ENCODE measurements at places on chromosomes 2 and 18.

DNA sequence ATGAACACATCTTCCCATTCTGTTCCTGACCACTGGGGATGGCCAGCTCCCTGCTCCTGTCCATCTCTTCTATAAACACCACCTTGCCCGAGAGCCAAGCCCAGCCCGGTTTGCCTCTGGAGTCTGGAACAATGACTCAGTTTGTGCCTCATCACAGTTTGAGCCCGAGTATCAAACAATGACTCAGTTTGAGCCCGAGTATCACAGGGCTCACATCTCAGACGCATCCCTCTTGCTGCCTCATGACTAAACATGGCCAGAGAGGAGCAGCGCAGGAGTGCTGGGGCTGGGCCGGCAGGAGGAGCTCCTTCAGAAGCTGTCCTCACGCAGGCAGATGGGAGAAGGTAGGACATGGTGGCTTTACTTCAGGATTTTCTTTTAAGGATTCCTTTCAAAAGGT is 68.7 kb downstream of the PXDN start:
- DNase-seq: no peak

DNA sequence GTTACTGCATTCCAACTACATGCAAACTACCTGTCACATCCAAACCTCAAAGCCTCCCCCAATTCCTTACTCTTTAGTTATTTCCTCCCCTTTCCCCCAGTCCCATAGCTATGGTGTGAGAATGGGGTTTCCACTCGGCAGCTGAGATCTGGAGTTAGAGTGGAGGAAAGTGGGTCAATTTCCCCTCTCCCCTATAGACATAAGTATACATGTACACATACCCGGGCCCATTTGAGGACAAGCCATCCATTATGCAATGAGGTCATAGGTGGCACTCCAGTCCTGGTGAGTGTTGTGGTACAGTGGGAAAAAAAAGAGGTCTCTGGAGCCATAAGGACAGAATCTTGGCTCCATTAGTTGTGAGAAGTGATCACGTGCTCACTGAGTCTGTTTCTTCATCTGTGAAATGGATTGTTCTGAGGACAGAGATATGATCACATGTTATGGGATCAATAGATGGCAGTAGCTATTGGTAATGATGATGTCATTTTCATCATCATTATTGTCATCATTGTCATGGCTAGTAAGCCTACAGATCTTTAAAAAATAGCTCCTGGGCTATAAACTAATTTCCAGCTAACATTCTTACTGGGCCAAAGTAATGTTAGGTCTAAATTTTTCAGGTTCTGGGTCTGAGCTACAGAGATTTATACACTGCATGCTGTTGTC is 119.0 kb downstream of the BCL2L11 start:
- no peak for DNase-seq

GRCh38 chr2:157523270-157524247 is 79.7 kb upstream of the CYTIP start:
- DNase-seq: no peak

DNA sequence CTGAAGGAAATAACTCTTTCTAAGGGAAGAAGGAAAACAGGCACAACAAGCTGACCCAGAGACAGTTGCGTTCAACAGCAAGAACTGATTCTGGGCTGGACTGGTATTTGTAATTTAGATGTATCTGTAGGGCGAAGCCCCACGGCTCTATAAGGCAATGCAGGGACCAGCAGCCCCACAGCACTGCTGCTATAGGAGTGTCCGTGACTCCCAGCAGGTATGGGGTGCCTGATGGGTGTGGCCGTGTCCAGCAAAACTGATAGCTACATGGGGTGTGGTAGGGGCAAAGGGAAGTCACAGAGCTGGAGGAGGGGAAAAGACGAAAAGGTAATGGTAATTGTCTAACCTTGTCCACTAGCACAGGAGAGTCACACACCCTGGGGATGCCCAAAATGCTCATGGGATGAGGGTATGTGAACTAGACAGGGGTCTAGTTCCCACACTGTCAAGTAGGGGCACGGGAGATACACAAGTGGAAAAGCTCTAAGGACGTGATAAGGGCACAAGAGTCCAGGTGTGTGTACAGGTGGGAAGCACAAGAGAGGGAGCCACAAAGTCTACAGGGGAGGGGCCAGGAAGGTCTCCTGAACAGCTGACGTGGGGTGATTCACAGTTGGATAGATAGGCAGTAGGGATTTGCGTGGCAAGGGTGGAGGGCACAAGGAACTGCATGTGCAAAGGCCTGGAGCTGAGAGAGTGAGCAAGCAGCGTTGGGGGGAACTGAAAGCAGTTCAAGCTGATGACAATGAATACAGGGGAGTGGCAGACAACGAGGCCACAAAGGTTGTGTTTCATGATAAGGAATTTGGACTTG is 48.5 kb upstream of the ASPRV1 start:
- no peak for DNase-seq

DNA sequence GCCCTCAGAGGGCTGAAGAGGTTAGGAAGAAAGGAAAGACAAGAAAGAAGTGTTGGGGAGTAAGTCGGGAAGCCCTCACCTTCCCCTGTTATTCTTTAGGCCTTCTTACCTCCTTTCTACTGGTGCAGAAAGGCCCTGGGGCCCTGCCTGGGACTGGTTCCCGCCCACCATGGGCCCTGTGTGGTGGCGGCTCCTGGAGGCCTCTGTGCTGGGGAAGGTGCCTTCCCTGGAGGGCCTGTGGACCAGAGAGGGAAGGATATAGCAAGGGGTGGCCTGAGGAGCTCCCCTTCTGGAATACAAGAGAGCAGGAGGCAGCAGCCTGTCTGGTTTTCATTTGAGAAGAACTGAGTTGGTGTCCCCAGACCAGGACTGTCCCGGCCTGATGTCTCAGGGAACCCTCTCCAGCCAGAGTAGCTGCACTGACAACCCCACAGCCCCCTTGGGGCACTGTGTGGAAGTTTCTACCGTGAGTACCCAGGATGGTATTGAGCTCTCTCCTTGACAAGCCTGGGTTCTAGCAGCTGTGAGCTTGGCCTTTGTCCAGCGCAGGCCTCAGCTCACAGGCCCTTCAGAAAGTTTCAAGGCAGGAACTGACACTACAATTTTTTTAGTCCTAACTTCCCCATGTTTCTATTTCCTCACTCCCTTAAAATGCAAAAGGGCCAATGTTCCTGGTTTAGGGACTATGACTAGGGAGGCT is 47.1 kb downstream of the EFR3B start:
- no peak for DNase-seq

DNA sequence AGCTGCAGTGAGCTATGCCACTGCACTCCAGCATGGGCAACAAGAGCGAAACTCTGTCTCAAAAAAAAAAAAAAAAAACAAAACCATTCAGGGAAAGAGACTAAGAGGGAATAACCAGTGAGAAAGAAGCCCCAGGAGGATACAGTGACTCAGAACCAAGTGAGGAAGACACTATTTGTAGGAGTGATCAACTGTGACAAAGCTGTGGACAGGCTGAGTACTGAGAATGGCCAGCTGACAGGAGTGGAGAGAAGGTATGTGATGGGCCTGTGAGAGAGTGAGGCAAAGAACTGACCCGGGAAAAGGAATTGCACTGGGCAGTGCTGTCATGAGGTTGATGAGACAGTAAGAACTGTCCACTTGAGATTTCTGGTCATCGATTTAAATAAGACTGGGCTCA is 6.7 kb upstream of the LCT start:
- DNase-seq: no peak

GRCh38 chr18:11027862-11028261 is 121.5 kb downstream of the PIEZO2 start:
- DNase-seq: no peak

DNA sequence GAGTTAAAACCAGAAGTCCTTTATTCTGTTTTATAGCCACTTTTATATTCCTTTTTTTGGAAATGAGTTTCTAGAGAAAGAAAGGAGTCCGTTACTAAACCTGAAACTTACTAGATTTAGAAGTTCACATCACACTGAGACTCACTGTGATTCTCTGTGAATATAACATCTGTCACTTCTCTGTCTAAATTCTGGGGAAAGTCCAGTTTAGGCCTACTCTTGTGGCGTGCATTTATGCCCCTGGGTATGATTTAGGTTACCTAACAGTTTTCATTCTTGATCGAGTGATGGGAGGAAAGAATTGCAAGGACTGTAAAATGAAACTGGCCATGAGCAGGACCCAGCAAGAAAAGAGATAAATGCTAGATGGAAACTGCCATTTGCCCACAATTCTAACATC is 449.6 kb downstream of the SPAG16 start:
- DNase-seq: no peak

DNA sequence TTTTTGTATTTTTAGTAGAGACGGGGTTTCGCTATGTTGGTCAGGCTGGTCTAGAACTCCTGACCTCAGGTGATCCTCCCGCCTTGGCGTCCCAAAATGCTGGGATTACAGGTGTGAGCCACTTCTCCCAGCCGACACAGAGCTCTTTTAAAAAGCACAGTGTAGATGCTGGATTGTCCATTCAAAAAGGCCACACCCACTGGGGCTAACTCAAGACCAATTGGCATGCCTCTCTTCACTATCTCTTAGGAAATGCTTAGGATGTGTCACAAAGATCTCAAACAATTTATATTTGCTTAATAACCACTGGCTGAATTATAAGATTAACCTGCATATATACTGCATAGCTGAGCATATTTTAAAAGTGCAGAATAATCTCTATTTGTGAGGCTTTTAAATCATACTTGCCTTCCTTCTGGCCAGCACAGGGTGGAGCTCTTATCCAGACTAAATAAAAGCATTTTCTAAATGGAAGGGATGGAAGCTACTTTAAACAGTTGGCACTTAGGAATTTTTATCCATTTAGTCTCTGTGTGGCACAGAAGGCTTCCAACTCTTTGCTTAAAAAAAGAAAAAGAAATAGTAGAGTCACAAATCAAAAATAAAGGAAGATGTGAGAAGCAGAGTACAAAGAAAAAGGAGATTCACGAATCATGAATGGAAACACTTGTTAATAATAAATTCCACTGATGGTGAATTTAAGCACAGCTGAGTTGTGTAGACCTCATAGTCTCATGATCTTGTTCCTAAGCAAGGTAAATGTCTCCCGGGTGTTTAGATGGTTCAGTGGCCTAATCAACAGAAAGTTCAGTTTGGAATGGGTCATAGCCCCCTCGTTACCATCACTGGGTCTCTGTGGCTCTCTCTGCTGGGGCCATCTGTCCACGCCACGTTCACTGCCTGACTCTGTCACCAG is 22.4 kb downstream of the CRYGD start:
- DNase-seq: no peak

GRCh38 chr18:8742387-8743361 is 37.3 kb downstream of the MTCL1 start:
- no peak for DNase-seq

GRCh38 chr2:55108456-55109160 is 58.4 kb upstream of the RTN4 start:
- no peak for DNase-seq

Data from WTC11 (cell line).